SJCRH30 (cell line): ENCODE measurements at places on chromosomes 7 and 10. TPM values are rescaled to one million over a fixed set of nuclear protein-coding genes. Genes with fewer than 3 reads are reported as not detected.

DNA sequence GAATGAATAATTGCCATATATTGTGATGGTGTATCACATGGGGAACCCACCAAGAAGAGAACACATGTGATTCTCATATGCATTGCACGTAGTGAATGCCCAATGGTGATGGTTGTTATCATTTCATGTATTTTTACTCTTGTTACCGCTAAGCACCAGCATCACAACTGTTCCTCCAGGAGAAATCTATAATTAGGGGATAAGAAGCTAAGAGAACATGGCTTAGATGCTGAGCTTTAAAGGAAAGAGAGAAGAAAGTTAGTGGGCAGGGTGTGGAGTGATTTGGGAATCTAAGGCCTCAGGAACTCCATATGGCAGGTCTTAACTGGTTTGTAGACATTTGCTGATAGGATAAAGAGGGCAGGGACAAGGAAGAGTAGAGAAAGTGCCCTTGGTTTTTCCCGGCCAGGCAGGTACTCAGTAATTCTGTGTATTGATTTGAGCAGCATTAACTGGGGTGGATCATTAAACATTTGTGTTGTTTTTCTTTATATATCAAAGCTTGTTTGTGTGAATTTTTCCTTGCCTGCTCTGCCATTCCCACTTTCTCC lies 145.9 kb downstream of the LRRC4 start:
- no peak overlapping the region for H3K4me3 ChIP-seq
- no peaks in the 10 kb centered on the region for H3K27me3 ChIP-seq
- H3K27ac ChIP-seq: no peak overlapping the region
- DNase-seq: no peak
- peaks cover 7% of the 10 kb centered on the region for H3K36me3 ChIP-seq
- peaks cover 15% of the 10 kb centered on the region for H3K4me1 ChIP-seq

- H3K27me3 ChIP-seq: no peaks in the 10 kb centered on the region
- peak; percentile 57 for DNase-seq
- no peak overlapping the region for H3K4me3 ChIP-seq
- peak overlapping the region; percentile 9; the same call in 1 of the 2 replicates for H3K27ac ChIP-seq
- no peaks in the 10 kb centered on the region for H3K36me3 ChIP-seq
- H3K4me1 ChIP-seq: peaks cover 15% of the 10 kb centered on the region
Observed at GRCh38 chr10:108250936-108251620, 1086.6 kb upstream of the SORCS1 start.

DNA sequence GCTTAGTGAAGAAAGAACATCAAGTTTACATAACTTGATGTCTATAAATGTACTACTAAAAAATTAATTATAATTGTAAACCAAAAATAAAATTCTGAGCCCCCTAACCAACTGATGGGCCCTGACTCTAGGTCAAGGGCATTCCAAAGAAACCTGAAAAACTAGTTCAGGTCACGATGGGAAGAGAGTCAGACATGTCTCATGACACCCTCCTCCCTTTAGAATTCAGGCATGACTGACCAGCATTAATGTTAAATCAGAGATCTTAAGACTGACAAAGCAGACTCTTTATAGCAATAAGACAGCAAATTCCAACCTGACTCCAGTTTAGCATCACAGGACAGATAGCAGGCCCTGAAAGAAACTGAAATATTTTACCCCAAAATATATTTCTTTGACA lies 21.6 kb upstream of the OTUD1 start:
- H3K27me3 ChIP-seq: no peaks in the 10 kb centered on the region
- H3K4me3 ChIP-seq: no peak overlapping the region
- peaks cover 8% of the 10 kb centered on the region for H3K4me1 ChIP-seq
- DNase-seq: no peak
- no peak overlapping the region for H3K27ac ChIP-seq

GRCh38 chr7:122304319-122304975 lies at the start of gene FEZF1:
Gene FEZF1 (minus strand): TSS chr7:122304750. CDS start chr7:122304437, 313 bp downstream.
- peaks cover 14% of the 10 kb centered on the region for H3K27me3 ChIP-seq
- H3K27ac ChIP-seq: no peak within 1 kb of the TSS
- H3K4me1 ChIP-seq: no peaks in the 10 kb centered on the region
- no peak within 1 kb of the TSS for H3K4me3 ChIP-seq
- no peaks in the 10 kb centered on the region for H3K36me3 ChIP-seq
- no peak for DNase-seq

GRCh38 chr7:65379318-65379717 lies 5.7 kb downstream of the ZNF92 start:
- DNase-seq: no peak
- H3K36me3 ChIP-seq: peaks cover 38% of the 10 kb centered on the region
- no peak overlapping the region for H3K27ac ChIP-seq
- no peak overlapping the region for H3K4me3 ChIP-seq
- peaks cover 6% of the 10 kb centered on the region; the same call in 1 of the 2 replicates for H3K4me1 ChIP-seq

DNA sequence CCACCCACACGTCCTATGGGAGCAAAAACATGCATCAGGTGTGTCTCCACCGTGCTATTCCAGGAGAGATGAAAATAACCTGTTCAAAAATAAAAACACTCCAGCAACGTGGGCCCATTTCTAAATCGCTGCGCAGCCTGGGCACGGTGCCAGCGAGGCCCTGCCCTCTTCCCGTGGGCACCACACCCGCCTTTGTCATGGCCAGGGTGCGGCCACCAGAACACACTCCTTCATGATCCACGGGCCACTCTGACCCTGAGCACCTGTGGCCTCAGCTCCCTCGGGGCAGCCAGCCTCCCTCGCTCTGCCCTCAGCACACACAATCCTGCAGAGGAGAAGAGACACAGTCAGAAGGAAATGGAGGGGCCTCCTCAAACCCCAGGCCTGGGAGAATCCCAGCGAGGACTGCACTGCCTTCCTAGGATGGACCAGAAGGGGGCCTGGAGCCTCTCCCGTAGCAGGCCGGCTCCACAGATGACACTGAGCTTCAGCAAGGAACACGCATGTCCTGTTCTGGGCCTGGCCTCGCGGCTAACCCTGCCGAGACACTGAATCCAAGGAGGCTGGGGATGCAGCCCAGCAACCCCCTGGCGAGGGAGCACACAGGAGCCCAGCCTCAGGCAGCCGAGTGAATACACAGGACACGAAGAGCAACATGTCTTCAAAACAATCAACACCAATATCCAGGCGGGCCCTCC lies 169.0 kb downstream of the MAD1L1 start:
- no peak overlapping the region for H3K27ac ChIP-seq
- no peaks in the 10 kb centered on the region for H3K27me3 ChIP-seq
- no peaks in the 10 kb centered on the region for H3K36me3 ChIP-seq
- H3K4me3 ChIP-seq: no peak overlapping the region

- 0 out of 2 replicates have a peak, but pooled peaks cover 5% of the 10 kb centered on the region for H3K4me1 ChIP-seq
Observed at GRCh38 chr7:138603549-138604318, 97.4 kb downstream of the SVOPL start.

DNA sequence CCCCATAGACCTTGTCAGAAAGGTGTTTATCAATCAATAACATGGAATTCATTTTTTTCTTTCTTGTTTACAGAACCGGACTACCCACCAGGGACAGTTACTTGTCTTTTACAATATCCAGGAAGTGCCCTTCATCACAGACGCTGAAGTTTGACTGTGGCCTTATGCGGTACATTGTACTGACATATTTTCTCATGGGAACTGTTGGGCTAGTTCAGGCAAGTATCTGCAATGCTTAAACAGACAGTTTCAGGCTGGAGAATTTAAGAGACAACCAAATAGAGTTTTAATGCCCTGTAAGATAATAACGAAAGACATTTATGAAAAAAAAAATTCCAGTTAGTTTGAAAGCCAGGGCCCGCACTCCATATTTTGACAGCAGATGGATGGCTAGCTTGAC lies 246.4 kb downstream of the GATA3 start:
- no peaks in the 10 kb centered on the region for H3K27me3 ChIP-seq
- DNase-seq: no peak
- no peaks in the 10 kb centered on the region for H3K36me3 ChIP-seq

GRCh38 chr10:1368842-1369171 lies 312.6 kb downstream of the WDR37 start:
- H3K4me1 ChIP-seq: no peaks in the 10 kb centered on the region
- no peak overlapping the region for H3K27ac ChIP-seq
- H3K4me3 ChIP-seq: no peak overlapping the region
- no peaks in the 10 kb centered on the region for H3K27me3 ChIP-seq

DNA sequence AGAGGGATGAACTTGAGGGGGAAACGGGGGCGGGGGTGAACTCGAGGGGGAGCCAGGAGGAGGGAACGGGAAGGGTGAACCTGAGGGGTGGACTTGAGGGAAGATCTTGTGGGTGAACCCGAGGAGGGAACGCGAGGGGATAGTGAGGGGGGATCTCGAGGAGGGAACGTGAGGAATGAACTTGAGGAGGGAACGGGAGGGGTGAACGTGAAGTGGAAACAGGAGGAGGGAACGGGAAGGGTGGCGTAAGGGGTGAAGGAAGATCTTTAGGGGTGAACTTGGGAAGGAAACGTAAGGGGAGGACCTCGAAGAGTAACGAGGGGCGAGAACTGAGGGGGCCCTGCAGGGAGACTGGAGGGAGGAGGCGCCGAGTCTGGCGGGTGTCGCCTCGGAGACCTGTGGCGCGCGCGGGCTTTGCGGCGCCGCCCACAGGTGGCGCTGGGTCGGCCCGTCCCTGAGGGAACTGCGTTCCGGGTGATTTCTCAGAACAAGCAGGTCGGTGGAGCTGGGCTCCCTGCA lies 651 bp downstream of the MYO3A start:
- no peaks in the 10 kb centered on the region for H3K36me3 ChIP-seq
- DNase-seq: no peak
- no peak overlapping the region for H3K27ac ChIP-seq
- no peaks in the 10 kb centered on the region for H3K4me1 ChIP-seq
- peaks cover 22% of the 10 kb centered on the region for H3K27me3 ChIP-seq
- H3K4me3 ChIP-seq: no peak overlapping the region

GRCh38 chr10:72026278-72027111 lies 61.9 kb downstream of the SPOCK2 start:
- H3K4me3 ChIP-seq: no peak overlapping the region
- H3K27ac ChIP-seq: peak overlapping the region; percentile 55
- H3K27me3 ChIP-seq: no peaks in the 10 kb centered on the region; the same call in 1 of the 2 replicates
- no peaks in the 10 kb centered on the region for H3K36me3 ChIP-seq
- peaks cover 13% of the 10 kb centered on the region for H3K4me1 ChIP-seq

DNA sequence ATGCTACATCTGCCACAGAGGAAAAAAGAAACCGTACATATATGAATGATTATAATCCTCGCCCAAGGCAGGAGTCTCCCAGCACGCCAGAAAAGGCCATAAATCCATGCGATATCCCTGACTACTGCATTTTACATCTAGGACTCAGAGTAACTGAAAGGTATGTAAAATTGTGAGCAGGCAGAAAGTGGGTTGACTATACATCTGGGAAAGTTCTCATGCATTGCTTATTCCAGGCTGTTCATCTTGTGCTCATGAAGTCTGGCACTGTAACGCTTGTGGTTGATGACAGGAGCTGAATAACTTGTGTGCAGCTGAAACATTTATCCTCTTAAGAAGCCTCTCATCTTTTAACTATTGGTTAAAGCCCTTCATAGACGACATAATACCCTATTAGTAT lies 193.4 kb upstream of the STEAP4 start:
- no peak for DNase-seq
- H3K27ac ChIP-seq: no peak overlapping the region

GRCh38 chr10:11505639-11506038 lies 105.8 kb downstream of the USP6NL start:
- no peaks in the 10 kb centered on the region for H3K36me3 ChIP-seq
- H3K4me3 ChIP-seq: no peak overlapping the region
- no peak overlapping the region for H3K27ac ChIP-seq
- H3K4me1 ChIP-seq: no peaks in the 10 kb centered on the region
- no peak for DNase-seq
- H3K27me3 ChIP-seq: no peaks in the 10 kb centered on the region

DNA sequence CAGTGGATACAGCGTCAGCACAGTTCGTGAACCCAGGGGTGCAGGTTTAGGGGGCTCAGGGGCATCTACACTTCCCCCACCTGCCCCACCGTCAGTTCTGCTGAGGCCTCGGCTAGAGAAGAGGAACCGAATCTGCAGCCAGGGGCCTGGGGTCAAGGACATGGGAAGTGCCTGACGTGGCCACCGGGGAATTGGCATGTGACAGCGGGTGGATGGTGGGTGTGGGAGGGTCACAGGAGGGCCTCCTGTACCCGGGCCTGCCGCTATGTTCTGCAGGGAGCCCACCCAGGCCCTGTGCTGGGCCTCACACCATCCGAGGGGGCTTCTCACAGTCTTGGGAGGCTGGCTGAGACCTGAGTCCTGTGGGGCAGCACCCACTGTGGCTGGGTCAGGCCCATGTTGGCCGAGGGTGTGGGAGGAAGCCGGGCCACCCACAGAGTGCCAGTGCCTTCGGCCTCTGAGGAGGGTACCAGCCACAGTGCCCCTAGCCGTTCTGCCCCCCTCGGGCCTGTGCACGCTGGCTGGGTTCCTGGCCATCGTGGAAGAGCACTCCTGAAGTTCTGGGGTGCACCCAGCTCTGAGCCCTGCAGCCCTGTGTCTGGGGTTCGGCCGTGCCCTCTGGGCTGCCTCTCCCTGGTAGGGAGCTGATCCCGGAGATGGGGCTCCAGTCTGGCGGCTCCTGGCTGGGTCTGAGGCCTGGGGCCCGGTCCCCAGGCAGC lies 5.9 kb downstream of the TTYH3 start:
- H3K4me3 ChIP-seq: no peak overlapping the region
- no peak for DNase-seq
- H3K27me3 ChIP-seq: no peaks in the 10 kb centered on the region
- peaks cover 16% of the 10 kb centered on the region; the same call in 1 of the 2 replicates for H3K36me3 ChIP-seq

- peaks cover 5% of the 10 kb centered on the region; the same call in 1 of the 2 replicates for H3K27me3 ChIP-seq
- no peak overlapping the region for H3K4me3 ChIP-seq
- DNase-seq: no peak
- H3K36me3 ChIP-seq: no peaks in the 10 kb centered on the region
Observed at GRCh38 chr7:36204929-36205635, 52.0 kb downstream of the EEPD1 start.

DNA sequence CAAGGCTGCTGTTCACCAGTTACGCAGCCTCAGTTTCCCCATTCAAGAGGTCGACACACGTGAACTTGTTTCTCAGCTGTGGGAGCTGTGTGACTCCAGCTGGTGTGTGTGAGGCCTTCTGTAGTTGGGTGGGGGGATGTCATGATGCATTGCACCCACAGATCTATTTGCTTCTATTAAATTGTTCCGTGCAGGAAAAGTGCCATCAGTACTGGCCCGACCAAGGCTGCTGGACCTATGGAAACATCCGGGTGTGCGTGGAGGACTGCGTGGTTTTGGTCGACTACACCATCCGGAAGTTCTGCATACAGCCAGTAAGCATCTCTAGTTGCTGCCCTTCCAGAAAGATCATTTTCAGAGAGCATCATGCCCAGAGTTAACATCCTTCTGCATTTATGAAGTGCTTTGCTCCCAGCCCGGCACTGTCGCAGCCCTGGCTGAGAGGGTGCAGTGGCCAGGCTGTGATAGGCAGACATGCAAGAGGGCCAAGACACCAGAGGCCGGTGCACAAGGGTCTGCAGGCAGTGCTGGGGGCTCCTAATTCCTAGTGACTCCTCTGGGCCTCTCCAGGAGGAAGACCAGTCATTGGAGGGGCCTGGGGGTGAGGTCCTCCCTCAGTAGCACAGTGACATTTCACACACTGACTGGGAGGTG lies 60.2 kb downstream of the MKI67 start:
- H3K27me3 ChIP-seq: no peaks in the 10 kb centered on the region
- peaks cover 28% of the 10 kb centered on the region for H3K4me1 ChIP-seq
- no peak overlapping the region for H3K4me3 ChIP-seq
- H3K36me3 ChIP-seq: no peaks in the 10 kb centered on the region; the same call in 1 of the 2 replicates
- no peak overlapping the region for H3K27ac ChIP-seq
- DNase-seq: no peak

WAPL gene
- 35.4 and 38.0 TPM in 2 replicates for total RNA-seq

HOXA11 gene
- total RNA-seq: 5.0 and 5.8 TPM in 2 replicates

VGF gene
- 0.10 and 0.18 TPM in 2 replicates for total RNA-seq

C10orf95 gene
- 0.08 and 0.15 TPM in 2 replicates for total RNA-seq

ITGA8 gene
- not detected in 2 replicates for total RNA-seq

ENTPD1 gene
- 0.30 TPM in 1 of 2 replicates, not detected in the other for total RNA-seq

LIPJ gene
- not detected in 2 replicates for total RNA-seq

TRA2A gene
- total RNA-seq: 50.0 and 51.2 TPM in 2 replicates

CCSER2 gene
- total RNA-seq: 14.4 and 16.5 TPM in 2 replicates

NAT16 gene
- total RNA-seq: not detected in 2 replicates

ELN gene
- total RNA-seq: 100 and 110 TPM in 2 replicates

CTAGE8 gene
- not detected in 2 replicates for total RNA-seq

OLAH gene
- total RNA-seq: not detected in 2 replicates

STK31 gene
- total RNA-seq: 0.08 TPM in 1 of 2 replicates, not detected in the other
